ENCODE measurements at places on chromosomes 3 and 15.

DNA sequence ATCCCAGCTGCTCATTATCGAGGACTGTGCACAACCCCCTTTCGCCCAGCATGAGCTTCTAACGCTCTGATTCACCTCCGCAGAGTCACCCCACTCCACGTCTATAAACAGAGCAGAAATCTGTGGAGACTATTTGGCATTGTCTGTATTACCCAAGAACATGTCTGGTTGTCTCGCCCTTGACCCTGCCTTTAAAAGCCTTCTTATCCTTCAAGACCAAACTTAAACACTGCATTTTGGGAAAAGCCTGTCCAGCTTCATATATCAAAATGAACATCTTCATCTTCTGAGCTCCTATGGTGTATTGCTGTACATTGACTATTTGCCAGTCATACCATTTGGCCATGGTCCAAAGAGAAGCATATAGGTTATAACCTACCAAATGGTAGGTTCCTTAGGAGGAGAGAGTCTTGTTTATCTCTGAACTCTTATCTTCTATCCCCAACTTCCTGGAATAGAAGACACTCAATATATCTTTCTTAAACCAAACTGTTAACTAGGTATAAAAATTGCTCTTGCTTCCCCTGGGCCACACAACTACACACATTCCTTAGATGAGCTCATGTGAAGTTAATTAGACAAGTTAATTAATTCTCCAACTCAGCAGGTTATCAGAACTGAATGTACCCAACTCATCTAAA is 90.1 kb downstream of the FBN1 start:
- DNase-seq = no peak

- no peak for DNase-seq
Measured at GRCh38 chr15:87228460-87228859, 1028.1 kb downstream of the NTRK3 start.

- DNase-seq = no peak
Measured at GRCh38 chr3:136909187-136909586, 47.2 kb downstream of the NCK1 start.

DNA sequence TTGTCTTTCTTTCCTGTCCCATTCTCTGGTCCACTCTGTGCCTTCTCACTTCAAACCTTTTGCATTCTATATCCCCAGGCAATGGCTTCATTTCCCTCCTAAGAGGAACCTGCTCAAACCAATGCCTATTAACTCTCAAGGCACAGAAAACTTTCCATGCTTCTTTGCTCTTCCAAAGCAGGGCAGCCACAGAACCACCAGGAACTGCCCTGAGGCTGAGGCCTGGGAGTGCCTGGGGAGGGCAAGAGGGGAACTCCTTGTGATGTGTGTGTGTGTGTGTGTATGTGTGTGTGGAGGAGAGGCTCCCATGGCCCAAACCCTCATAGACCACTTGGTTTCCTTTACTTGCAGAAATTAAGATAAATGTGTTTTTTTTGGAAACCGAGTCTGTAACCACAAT is 14.1 kb upstream of the PGPEP1L start:
- no peak for DNase-seq

DNA sequence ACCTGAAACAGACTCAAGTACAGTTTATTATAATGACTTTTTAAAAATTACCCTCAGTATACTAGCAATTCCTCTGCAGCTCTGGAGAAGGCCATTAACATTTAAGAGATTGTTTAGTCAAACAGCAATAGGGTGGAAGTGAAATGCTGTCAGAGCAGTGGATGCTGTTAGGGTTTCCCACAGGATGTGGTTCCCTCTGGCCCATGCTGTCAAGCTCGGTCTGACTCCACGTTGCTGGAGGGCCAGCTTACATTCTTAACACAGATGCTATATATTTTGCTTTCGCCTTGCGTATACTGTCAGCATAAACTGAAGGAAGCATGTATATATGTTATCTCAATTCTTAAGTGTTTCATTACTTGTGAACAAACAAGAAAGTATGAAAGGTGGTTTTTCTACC is 231.1 kb upstream of the COL8A1 start:
- no peak for DNase-seq

GRCh38 chr3:102089904-102090720 is 240.8 kb downstream of the NFKBIZ start:
- peak; percentile 32 for DNase-seq

DNA sequence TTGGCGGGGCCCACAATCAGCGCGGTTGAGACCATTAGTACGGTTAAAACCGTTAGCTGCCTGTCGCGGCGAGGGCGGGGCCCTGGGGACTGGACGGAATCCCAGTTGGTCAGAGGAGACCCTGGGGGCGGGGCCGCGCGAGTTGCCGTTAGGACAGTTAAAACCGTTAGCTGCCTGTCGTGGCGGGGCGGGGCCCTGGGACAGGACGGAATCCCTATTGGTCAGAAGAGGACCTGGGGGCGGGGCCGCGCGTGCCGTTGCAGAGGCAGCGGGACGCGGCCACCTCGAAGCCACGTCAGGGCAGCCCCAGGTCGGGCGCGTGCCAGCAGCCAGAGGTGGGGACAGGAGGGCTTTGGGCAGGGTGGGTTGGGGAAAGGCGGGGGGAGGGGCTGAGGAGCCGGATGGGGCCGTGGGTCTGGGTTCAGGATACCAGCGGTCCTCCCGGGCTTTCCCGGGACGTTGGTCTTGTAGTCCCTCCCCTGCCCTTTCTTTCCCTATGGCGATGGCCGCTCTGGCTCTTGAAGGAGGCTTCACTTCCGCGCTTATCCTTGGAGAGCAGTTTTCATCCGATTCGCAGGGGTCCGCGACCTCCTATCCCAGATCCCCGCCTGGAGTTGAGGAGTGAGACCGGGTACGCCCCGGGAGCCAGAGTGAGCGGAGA is 28.0 kb downstream of the KLHDC8B start:
- no peak for DNase-seq

DNA sequence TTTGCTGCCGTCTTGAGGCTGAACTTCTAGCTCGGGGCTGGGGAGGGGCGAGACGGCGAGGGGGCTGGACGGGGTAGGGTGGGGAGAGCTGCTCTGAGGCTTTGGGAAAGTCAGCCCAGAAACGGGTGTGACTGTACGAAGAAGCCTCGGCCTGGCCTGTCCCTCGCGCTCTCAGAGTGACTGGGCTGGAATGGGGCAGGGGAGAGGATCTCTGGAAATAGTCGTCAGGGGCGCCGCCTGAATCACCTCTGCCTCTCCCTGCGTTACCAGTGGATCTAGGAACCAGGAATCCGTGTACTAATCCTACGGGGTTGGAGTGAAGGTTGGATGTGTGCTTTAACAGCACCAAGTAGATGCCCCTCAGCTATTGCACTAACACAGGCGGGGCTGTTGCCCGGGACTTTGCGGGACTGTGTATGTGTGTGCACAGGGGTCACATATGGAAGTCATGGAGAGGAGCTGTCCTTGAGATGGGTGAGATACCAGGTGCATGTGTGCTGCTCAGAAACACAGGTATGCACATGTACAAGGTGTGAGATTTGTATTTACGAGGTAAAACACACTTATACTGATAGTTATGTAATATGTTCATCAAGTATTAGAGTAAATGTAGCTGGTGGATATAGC is 591 bp downstream of the FOXL2NB start:
- no peak for DNase-seq

DNA sequence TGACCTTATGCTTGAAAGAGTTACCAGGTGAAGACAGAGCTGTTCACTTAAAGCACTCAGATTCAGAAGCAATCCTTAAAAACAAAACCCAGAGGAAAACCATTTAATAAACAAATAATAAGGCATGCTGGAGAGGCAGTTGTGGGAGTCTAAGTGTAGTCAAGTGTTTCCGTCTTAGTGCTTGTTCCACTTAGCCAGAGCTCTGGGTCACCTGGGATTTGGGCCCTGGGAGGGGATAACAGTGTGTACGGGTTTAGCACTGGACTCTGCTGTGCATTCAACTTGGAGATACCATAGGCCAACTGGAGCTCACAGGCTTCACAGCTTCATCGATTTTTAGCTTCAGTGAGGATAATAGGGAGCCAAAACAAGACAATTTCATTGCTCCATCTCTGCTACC is 444.6 kb downstream of the CNTN4 start:
- no peak for DNase-seq

GRCh38 chr3:33201195-33201594 is 17.4 kb downstream of the SUSD5 start:
- DNase-seq = no peak

DNA sequence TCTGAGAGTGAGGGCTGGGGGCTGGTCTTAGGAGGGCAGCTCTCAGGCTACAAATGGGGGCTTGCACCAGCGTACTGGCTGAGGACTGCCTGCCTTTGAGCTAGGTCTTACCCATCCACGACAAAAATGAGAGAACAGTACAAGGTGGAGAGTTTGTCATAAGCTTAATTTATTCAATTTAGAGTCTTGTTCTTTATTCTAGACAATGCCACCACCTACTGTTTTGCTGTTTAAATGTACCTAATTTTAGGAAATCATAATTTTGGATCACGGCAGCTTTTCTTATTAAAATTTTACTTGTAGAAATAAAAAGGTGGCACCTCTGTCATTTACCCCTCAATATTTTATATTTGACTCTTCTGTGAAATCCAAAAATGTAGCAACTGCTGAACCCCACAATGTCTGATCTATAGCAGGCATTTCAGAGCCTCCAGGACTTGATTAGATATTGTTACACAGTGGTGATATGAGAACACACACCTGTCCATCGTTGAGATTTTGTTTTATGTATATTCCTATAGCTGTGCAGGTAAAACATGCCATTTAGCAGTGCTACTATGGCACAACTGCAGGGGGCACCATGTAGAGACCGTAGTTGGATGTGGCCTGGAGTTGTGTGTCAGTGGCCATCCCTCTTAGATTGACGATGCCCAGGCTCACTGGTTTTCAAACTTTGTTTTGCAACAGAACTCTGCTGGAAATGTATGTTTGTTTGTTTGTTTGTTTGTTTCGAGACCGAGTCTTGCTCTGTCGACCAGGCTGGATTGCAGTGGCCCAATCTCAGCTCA is 88.6 kb downstream of the SLCO3A1 start:
- no peak for DNase-seq

DNA sequence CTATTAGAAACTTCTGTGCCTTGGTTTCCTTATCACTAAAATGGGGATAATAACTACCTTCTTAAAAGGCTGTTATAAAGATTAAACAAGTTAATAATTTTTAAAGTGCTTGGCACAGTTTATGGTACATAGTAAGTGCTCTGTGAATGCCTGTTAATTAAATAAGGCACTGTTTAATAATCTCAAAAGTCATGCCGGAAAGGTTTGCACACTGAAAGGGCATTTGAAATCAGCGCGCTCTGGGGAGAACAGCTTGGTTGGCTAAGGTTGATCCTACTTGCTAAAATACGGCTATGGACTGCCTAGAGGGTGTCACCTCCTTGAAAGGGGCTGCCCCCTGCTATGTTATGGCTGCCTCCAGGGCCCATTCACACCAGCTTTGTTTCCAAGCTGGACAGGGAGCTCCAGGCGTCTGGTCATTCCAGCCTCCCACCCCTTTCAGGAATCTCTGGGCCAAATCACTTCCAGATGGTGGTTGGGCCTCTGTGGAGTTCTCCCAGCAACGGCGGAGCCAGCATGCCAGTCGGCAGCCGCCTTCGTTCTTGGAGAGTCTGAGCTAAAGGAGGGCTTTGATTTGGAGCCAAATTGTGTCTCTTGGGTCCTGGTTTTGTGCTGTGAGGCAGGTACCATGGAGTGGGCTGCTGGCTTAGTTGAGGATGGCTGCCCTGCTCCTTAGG is 5.9 kb downstream of the FLNB start:
- no peak for DNase-seq

- no peak for DNase-seq
Measured at GRCh38 chr3:79002465-79003372, 765.1 kb downstream of the ROBO1 start.

DNA sequence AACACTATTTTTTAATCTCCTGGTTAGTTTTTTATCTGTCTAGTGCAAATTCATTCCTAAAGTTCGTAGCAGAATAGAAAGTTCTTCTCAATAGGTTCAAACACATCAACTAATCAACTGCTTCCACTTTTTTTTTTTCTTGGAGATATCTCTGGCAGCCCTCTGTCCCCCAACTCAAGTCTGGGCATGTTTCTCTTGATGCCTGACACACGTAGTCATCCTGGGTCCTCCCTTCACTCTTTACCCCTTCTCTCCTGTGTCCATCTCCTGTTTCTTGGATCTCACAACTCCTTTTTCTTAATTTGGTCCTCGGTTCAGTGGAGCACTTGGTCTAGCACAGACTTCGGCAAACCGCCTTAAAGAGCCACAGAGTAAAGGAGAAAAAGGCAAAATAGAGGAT is 14.4 kb downstream of the TNFAIP8L3 start:
- DNase-seq = no peak

DNA sequence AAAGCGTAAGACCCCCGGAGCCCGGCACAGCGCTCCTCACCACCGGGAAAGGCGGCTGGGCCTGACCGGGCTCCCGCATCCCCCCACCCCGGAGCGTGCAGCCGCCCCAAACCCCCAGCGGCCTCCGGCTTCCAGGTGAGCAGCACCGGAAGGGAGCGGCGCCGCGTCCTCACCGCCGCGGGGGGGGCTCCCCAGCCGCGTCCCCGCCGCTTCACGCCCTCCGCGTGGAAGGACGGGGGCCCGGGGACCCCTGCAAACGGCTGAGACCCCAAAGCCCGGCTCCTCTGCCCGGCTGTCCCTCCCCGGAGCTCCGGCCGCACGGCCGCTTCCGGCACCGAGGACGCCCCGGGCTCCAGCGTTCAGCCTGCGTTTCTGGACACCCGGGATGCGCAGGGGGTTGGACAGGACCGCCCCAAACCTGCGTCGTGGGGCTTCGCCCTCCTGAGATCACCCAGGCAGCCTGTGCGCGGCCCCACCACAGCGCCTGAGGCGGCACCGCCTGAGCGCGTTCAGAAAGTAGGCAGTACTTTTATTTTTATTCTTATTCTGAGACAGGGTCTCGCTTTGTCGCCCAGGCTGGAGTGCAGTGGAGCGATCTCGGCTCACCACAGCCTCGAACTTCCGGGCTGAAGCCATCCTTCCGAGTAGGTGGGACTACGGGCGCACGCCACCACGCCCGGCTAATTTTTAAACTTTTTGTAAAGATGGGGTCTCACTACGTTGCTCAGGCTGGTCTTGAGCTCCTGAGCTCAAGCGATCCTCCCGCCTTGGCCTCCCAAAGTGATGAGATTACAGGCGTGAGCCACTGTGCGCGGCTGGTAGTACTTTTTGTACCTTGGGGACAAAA is 51.6 kb upstream of the BLM start:
- peak; percentile 68 for DNase-seq

- DNase-seq = peak; percentile 54
Measured at GRCh38 chr3:30779686-30780287, 114.7 kb downstream of the GADL1 start.

DNA sequence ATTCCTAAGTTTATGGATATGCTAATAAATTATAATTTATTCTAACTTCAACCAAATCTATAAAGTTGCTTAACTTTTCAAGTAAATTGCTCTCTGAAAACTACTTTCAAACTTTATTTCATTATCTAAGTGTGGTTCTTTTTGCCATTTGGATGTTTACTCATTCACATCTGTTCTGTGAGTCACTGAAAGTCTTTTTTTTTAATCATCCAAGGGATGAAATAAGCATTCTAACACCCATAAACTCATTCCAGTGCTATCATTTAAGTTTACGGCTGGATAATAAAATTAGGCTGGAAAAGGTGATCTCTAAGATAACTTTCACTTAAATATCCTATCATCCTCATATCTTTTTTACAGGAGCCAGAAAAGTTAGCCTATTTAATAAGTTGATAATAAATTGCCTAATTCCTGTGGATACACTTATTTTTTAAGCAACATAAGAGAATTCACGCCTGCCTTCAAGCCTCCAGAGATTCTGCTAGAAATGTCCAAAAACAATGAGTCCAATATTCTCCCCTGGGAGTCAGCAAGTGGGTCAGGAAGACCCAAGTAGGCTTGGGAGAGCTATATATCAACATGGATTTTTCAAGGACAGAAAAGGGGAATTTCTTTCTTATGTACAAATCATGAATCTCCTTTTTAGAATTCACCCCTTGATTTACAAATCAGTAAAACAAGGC is 25.8 kb downstream of the SCG3 start:
- DNase-seq = no peak
